ENCODE measurements at places on chromosomes 2 and 18.

GRCh38 chr18:58659691-58660090, 11.6 kb upstream of the MALT1 start:
- DNase-seq: no peak

DNA sequence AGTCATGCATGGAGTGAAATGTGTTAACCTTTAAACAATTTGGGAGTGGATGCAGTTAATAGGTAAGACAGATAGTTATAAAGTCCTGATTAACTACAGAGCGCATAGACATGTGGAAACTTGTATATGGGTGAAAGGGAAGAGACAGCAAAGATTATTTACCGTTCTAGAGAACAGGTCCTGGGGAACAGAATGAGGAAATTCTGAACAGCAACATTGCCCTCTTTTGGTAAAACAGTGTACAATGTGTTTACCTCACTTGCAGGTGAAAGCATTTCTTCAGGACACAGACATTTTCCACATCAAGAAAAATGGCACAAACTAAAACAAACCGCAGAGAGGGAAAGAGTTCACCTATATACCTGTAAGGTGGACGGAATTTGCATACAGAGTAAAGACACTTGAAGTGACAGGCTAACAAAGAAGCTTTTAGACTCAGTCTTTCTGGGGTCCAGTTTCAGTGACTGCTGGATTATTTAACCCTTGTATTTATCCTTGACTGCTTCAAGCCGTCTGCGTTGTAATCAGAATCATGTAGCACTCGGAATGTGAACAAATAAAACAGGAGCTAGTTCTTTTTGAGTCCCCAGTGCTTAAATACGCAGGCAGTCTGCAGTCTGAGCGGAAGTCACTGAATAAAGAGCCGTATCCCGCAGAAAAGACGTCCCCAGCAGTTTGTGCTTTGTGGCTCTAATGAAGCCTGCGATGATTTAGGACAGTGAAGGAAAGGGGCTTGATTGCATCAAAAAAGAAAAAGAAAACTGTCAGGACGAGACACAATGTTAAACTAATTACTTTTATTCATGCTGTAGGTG, 364.8 kb upstream of the GALNT5 start:
- DNase-seq: peak; percentile 66

- DNase-seq: no peak
Observed at GRCh38 chr2:158953926-158954763, 14.3 kb upstream of the TANC1 start.

DNA sequence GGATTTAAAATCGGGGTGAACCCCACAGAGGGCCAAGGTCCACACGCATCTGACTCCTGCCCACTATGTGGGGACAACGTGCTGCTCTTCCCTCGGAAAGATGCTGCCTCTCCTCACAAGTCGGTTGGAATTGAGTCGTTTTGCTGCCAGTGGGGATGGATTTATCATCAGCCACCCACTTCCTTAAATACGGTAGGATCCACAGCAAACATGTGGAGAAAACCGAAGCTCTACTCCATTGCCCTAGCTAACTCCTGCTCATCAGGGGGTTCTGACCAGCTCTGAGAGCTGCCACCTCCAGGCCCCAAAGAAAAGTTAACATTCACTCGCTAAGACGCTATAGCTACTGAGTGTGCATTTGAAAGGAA, 80.9 kb downstream of the CHRNA1 start:
- DNase-seq: peak; percentile 7

GRCh38 chr2:239322416-239323086, 78.3 kb downstream of the HDAC4 start:
- DNase-seq: no peak

- DNase-seq: peak; percentile 22
Observed at GRCh38 chr2:152950126-152950525, 231.7 kb downstream of the ARL6IP6 start.

GRCh38 chr2:131027566-131028528, 65.4 kb downstream of the FAM168B start:
- no peak for DNase-seq

- no peak for DNase-seq
Observed at GRCh38 chr2:144334551-144334950, 185.4 kb downstream of the ZEB2 start.

- DNase-seq: no peak
Observed at GRCh38 chr2:226877491-226877890, 41.6 kb downstream of the RHBDD1 start.

DNA sequence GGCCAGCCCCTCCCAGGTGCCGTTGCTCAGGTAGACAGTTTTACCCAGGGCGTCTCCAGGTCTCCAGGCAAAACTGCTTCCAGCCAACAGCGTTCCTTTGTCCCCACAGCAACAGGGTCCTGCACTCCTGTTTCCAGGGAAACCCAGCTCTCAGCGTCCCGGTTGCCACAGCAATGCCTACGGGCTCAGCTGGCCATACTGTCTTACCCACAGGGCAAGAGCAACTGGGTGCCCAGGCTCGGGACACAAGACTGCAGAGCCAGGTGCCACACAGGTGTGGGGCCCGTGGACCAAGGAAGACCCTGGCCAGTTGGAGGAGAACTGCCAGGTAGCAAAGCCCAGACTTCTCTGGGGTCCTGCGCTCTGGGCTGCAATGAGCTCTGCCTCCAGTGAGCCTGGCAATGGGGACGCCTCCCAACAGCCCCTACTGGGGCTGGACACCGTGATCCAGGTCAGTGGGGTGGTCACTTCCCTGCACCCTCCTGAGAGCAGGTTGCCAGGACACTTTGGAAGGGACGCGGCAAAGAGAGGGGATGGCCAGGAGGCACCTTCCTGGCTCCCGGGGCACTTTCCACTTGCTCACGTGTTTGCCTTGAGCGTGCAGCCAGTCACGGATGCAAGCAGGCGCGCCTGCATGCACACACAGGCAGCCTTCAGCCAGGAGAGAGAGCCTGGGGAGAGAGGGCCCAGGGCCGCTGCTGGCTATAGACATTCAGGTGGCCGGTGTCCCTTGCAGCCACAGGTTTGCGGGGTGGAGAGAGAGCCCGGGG, at the start of gene CROCC2:
TSS of gene CROCC2 (plus strand) at position 196 of the 770 bp plus-strand sequence. CDS start at position 374, 178 bp downstream.
- no peak for DNase-seq

GRCh38 chr2:68726100-68726499, 8.5 kb upstream of the ARHGAP25 start:
- no peak for DNase-seq

DNA sequence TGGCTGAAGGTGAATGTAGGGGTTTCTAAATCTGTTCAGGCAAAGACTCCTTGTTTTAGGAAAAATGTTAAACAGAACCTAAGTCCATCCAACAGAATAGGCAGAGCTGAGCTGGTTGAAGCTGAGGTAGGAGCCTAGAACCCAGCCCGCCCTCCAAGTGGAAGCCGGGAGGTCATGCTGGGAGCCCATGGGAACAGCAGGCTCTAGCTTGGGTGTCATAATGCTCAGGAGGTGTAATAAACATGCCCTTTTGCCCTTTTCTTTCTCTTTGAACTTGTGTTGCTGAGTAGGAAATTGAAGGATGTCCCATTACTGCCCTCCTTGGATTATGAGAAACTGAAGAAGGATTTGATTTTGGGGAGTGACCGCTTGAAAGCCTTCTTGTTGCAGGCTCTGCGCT, 60.3 kb downstream of the ARMC9 start:
- no peak for DNase-seq

DNA sequence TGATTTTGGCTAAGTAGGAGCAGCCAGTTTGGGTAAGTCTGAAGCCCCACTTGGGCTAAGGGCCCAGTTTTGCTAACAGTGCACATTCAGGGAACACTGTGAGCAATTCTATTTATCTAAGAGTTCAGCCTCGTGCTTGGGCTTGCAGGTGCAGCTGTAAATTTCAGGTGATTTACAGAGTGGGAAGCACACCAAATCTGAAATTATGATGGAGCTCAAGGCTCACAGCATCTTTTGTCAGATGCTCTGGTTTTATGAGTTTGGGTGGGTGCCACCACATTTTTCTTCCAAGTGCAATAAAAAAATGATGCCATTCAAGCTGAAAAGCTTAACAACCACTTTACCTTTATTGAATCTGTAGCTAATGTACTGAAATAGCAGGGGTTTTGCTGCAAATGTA, 671.2 kb downstream of the LRRTM4 start:
- no peak for DNase-seq

DNA sequence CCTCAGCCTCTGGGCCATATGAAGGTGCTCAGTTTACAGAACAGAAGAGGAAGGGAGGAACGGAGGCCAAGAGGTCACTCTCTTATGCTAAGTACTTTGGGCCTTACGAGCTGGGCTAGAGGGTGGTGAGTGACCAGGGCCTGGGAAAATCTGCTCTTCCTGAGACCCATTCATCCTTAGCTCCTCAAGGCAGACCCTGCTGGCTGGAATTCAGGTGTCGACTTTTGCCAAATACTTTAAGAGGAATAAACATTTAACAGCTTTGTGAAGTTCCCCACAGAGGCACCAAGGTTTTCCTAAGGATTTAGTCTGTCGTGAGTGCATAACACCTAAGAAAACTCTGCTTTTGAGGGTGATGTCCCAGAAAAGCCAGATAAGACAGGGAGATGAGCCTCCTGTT, 129.7 kb upstream of the SIX2 start:
- no peak for DNase-seq

GRCh38 chr2:26978061-26978596, 7.7 kb downstream of the MAPRE3 start:
- no peak for DNase-seq

DNA sequence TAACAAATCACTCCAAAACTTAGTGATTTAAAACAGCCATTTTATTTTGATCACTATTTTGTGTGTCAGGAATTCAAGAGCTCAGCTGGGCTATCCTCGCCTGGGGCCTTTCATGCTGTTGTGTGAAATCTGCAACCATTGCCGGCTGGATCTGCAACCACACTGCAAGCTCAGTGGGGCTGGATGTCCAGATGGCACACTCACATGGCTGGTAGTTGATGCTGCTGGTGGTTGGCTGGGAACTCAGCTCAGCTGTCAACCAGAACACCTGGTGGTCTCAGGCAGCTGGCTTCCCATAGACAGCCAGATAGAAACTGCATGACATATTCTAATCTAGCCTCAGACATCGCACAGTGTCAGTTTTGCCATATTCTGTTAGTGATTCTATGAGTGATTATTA, 30.6 kb upstream of the AP1S3 start:
- DNase-seq: no peak

DNA sequence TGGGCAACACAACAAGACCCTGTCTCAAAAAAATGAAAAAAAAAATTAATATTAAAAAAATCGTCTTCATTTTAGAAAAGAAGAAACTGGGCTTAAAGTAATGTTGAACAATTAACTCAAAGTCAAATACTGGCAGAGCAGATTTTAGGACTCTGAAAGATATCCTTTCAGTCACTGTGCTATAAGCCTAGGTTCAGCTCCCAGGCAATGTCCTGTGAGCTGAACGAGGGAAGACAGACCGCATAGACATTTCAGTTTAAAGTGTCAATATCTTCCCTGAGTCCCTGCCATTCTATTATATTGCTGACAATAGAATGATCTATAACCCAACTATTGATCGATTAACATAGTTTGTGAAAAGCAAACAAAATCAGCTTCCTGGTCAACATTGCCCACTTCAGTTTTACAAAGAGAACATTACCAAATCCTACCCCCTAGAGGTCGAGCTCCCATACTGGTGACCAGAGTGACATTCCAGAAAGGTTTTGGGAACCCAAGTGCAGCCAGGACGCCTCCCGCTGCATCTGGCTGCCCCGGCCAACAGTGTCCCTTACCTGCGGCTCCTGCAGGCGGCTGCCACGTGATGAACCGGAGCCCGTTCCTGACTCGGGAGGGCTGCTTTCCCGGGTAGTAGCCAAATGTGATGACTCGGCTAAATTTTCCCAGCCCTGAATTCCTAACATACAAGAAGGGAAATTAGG, 639 bp downstream of the MRO start:
- DNase-seq: no peak

- DNase-seq: peak; percentile 59
Observed at GRCh38 chr2:43950383-43951008, 45.3 kb downstream of the LRPPRC start.

DNA sequence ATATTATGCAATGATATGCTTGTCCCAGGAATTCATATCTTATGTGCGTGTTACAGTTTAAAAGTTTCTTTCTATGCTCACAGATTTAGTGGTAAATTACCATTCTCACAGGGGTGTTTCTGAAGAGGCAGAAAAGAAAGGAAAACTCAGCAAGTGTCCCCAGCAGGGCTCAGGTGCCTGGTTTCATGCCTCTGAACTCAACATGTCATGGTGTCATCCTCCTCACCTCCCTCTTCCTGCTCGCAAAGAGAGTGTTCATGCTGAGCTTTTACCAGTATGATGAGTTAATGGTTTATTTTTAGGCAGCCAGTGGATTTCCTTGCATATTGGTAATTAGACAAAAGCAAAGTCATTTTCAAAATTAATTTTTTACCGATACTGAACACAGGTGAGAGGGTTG, 492.9 kb upstream of the ZEB2 start:
- DNase-seq: no peak

DNA sequence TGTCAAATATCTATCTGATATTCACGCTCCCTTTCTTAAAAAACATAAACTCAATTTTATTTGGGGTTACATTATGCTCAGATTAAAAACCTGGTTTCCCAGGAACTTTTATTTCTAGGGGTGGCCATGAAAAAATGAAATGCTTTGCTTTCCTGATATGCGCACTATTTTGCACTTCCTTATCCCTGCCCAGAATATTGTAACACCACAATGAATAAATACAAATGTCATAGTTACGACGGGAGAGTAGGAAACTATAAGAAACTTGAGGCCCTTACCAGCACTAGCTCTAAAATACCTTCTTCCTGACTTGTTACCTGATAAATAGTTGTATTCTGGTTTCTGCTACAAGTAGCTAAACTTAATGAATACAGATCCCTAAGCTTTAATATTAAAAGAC, 475.6 kb upstream of the CWC22 start:
- DNase-seq: no peak

- DNase-seq: no peak
Observed at GRCh38 chr2:195600778-195601177, 56.2 kb upstream of the SLC39A10 start.

DNA sequence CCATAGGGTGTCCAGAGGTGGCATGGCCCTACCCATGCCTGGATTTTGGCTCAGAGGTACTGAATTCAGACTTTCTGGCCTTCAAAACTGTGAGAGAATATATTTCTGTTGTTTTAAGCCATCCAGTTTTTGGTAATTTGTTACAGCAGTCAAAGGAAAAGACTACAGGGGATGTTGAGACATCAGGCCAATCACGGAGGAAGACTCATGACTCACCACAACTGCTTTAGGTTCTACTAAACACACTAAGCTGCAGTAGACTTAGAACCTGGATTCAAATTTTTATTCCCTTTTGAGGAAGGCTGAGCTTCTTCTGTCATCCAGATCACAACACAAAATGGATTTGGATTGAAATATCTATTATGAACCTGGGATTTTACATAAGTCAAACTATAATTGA, 12.0 kb upstream of the C2orf66 start:
- DNase-seq: no peak
